ENCODE measurements at places on chromosomes 1 and 21.

GRCh38 chr1:83102630-83103071, 896.3 kb downstream of the TTLL7 start:
- DNase-seq, result no peak

DNA sequence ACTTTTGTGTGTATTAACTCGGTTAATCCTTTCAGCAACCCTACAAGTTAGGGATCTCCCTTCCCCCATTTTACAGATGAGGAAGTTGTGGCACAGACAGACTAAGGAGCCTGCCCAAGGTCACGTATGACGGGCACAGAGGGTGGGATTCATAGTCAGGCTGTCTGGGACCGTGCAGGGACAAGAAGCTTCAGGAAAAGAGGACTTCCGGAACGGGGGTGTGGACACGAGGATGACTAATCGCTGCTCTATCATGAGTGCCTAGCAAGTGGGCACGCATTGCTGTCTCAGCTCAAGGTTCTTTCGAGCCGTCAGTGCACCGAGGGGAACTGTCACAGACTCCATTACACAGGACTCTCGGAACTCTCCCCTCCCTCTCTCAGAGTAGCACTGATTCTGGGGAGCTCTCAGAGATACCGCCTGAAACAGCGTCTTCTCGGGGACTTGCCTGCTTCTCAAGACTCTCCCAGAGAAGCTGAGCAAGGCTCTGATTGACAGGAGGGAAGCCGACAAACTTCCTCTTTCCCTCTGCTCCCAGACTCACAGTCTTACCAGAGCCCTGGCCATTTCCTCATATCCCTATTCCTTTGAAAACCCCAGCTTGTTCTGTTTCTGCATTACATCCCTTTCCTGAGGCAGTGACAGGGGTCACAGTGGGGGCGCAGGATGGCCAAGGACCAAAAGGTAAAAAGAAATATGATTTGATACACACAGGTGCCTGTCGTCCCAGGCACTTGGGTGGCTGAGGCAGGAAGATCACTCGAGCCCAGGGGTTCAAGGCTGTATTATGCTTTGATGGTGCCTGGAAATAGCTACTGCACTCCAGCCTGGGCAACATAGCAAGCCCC, 14.4 kb downstream of the FHAD1 start:
- peak; percentile 18 for DNase-seq

GRCh38 chr1:66119148-66119547, 326.5 kb downstream of the PDE4B start:
- no peak for DNase-seq

- no peak for DNase-seq
Measured at GRCh38 chr1:199272628-199273086, 633.8 kb downstream of the PTPRC start.

DNA sequence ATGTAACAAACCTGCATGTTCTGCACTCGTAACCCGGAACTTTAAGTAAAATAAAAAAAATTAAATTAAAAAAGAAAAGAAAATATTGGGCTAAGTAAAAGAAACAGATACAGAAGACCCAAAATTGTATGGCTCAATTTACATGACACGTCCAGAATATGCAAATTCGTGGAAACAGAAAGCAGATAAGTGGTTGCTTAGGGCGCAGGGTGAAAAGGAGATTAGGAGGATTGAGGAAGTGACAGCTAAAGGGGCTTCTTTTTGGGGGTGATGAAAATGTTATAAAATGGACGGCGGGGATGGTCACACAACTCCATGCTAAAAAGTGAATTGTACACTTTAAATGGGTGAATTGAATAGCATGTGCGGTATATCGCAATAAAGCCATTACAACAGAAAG, 27.4 kb upstream of the ZBTB21 start:
- DNase-seq, result no peak

DNA sequence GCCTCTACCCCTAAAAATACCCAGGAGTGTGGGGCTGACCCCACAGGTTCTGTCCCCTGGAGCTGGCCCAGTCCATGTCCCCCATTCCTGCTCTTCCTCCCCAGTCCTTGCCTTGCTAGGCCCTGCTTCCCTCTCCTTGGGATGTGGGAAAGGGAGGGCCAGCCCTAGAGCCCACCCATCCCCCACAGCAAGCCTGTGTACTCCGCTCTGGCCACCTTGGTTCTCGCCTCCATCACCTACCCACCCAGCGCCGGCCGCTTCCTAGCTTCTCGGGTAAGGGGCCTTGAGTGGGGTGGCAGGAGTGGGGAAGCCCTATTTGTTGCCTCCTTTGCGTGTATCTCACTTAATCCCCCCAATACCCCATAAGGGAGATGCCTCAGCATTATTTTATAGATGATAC, 6.7 kb downstream of the CLCNKB start:
- DNase-seq, result no peak

- DNase-seq, result peak; percentile 58
Measured at GRCh38 chr1:236103646-236104218, 38.6 kb upstream of the GPR137B start.
